Neural progenitor cell (in vitro differentiated cells): ENCODE measurements at places on chromosomes 2 and 18. TPM values are rescaled to one million over a fixed set of nuclear protein-coding genes. Genes with fewer than 3 reads are reported as not detected.

Gene TRIM54
- total RNA-seq, result 0.12 TPM in 1 of 2 replicates, not detected in the other

Gene SNED1
- 0.11 and 0.31 TPM in 2 replicates for total RNA-seq

Gene ABHD1
- total RNA-seq, result 0.65 and 1.1 TPM in 2 replicates

Gene G6PC2
- not detected in 2 replicates for total RNA-seq

Gene CDH19
- total RNA-seq, result not detected in 2 replicates

Gene SLC14A1
- total RNA-seq, result not detected in 2 replicates

Gene FHOD3
- total RNA-seq, result 69.7 and 70.2 TPM in 2 replicates

Gene ZNF638
- total RNA-seq, result 301 and 362 TPM in 2 replicates

Gene CDH2
- total RNA-seq, result 333 and 459 TPM in 2 replicates

Gene DSC2
- 11.9 and 16.0 TPM in 2 replicates for total RNA-seq

Gene CCDC141
- 0.46 and 1.8 TPM in 2 replicates for total RNA-seq

Gene HNRNPA3
- total RNA-seq, result 85.0 and 107 TPM in 2 replicates

Gene RGPD6
- 35.0 and 54.8 TPM in 2 replicates for total RNA-seq

Gene REG3A
- not detected in 2 replicates for total RNA-seq

Gene GRP
- 2.1 TPM in 1 of 2 replicates, not detected in the other for total RNA-seq

Gene HOXD3
- total RNA-seq, result not detected in 2 replicates

Gene PLEK
- not detected in 2 replicates for total RNA-seq

Gene NLRC4
- not detected in 2 replicates for total RNA-seq

Gene DCAF17
- 38.4 and 53.8 TPM in 2 replicates for total RNA-seq

Gene CHRNA1
- total RNA-seq, result 0.11 TPM in 1 of 2 replicates, not detected in the other

Gene CDH7
- 2.7 TPM in 2 replicates for total RNA-seq

Gene RNU2-63P
- total RNA-seq, result not detected in 2 replicates

Gene LRRTM1
- total RNA-seq, result 0.84 TPM in 1 of 2 replicates, not detected in the other

Gene COL3A1
- 0.22 TPM in 1 of 2 replicates, not detected in the other for total RNA-seq

Gene MYO7B
- 0.03 TPM in 1 of 2 replicates, not detected in the other for total RNA-seq

Gene POTEC
- total RNA-seq, result 0.06 TPM in 1 of 2 replicates, not detected in the other

Gene TMEM87B
- 16.0 and 34.4 TPM in 2 replicates for total RNA-seq

Gene ASB18
- not detected in 2 replicates for total RNA-seq

Gene SCYGR6
- total RNA-seq, result not detected in 2 replicates

Gene DSEL
- 7.1 and 8.6 TPM in 2 replicates for total RNA-seq

Gene KIAA2012
- total RNA-seq, result not detected in 2 replicates

Gene GAD1
- total RNA-seq, result 5.2 and 10.7 TPM in 2 replicates

Gene TMEFF2
- total RNA-seq, result 0.56 and 1.7 TPM in 2 replicates

Gene TACR1
- not detected in 2 replicates for total RNA-seq

Gene DSG4
- total RNA-seq, result not detected in 2 replicates

Gene ATP6V1B1
- total RNA-seq, result 0.99 and 1.1 TPM in 2 replicates

Gene DSG1
- not detected in 2 replicates for total RNA-seq

Gene PSMA8
- not detected in 2 replicates for total RNA-seq

Gene CDK15
- total RNA-seq, result 0.21 TPM in 1 of 2 replicates, not detected in the other

Gene MITD1
- total RNA-seq, result 51.6 and 82.3 TPM in 2 replicates

Gene FSHR
- not detected in 2 replicates for total RNA-seq

Gene CASP10
- 1.4 and 2.2 TPM in 2 replicates for total RNA-seq

Gene LIMS3
- not detected in 2 replicates for total RNA-seq

Gene OTOF
- 0.36 and 0.84 TPM in 2 replicates for total RNA-seq

Gene HNMT
- 0.84 and 1.6 TPM in 2 replicates for total RNA-seq

Gene ATP6V1C2
- 0.11 and 0.19 TPM in 2 replicates for total RNA-seq

Gene TMEM182
- 4.2 and 4.6 TPM in 2 replicates for total RNA-seq

Gene AGAP1
- total RNA-seq, result 20.4 and 26.9 TPM in 2 replicates

Gene FZD7
- 79.4 and 106 TPM in 2 replicates for total RNA-seq

Gene LOXHD1
- total RNA-seq, result not detected in 2 replicates

Gene MAPK4
- total RNA-seq, result 7.0 and 7.9 TPM in 2 replicates

Gene EPHA4
- total RNA-seq, result 300 and 323 TPM in 2 replicates

Gene IL1B
- total RNA-seq, result not detected in 2 replicates

Gene MDH1B
- total RNA-seq, result 3.7 and 3.9 TPM in 2 replicates

Gene C1QL2
- not detected in 2 replicates for total RNA-seq

Gene COL5A2
- total RNA-seq, result 11.2 and 11.6 TPM in 2 replicates

Gene SLC9A4
- not detected in 2 replicates for total RNA-seq

Gene COBLL1
- 1.0 and 4.3 TPM in 2 replicates for total RNA-seq

Gene LYPD6
- total RNA-seq, result 4.1 and 4.4 TPM in 2 replicates

Gene NAT8
- not detected in 2 replicates for total RNA-seq
